CD8-positive, alpha-beta T cell (primary cell): ENCODE measurements at places on chromosomes 5 and 9.

DNA sequence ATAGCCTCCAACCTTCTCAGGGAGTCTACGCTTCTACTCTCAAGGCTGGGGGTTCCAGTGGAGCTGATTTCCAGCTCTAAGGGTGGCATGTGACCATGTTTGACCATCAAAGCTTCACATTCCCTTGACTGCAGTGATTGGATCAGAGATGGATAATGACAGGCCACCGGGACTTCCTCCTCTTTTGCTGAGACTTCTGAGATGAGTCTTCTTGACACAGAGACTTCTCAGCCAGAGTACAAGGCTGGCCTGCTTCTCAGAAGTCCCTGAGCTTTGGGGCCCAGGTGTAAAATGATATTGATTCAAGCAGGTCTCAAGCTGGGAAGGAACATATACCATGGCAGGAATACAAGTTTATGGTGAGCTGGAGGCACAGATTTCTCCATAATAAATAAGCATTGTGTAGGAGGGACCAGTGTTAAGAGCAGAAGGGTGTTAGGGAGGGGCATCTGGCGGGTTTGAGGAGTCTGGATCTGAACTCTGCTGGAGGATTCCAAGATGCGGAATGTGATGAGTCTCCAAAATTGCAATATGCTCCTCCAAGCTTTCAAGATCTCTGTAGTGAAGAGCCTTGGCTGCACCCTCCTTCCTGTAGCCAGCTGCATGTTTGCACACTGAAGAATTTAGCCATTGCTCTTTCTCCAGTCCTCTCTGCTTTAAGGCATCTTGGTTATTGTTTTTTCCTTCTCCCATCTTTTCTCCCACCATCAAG is 41.7 kb upstream of the HSD17B4 start:
- no peak for DNase-seq

GRCh38 chr5:56301069-56301468 is 67.9 kb upstream of the ANKRD55 start:
- no peak for DNase-seq

DNA sequence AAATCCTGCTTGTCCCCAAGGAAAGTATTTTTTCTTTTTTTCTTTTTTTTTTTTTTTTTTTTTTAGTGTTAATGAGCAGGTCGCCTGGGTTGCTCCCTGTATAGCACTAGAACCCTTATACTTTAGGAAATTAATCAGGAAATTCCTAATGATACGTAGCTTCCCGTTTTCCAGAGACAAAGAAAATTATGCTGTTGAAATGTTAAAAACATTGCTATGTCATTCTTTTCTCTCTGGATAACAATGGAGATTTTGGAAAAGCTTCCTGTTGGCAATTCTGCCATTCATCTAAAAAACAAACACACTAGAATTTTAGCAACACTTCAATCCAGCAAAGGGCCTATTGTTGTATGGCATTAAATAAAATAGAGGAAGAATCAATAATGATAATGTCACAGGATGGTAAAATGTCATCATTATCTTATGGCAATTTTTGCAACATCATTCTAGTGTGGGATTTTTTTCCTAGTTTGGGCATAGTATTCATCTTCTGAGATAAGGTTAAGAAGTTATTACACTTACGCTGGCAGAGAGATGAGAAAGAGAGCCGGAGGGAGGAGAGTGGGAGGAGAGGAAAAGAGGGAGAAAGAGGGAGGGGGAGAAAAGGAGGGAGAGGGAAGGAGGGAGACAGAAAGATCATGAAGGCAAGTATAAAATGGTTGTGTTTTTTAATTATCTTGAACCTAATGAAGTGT is 315.8 kb upstream of the PDE4D start:
- DNase-seq: no peak

DNA sequence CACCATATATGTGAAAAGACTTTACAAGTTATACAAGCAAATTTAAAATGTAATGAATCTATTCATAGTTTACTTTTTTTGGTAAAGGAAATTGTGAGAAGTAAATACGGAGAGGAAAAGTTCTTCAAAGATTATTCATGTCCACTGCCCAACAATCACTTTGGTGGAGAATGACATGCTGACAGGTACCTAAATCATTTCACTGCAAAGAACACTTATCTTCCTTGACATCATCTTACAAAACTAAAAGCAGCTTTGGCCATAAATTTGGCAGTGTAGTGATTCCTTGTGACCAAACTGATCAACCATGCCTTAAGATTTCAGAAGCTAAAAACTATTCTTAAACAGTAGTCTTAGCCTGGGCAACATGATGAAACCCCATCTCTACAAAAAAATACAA is 42.5 kb downstream of the GOLPH3 start:
- no peak for DNase-seq

DNA sequence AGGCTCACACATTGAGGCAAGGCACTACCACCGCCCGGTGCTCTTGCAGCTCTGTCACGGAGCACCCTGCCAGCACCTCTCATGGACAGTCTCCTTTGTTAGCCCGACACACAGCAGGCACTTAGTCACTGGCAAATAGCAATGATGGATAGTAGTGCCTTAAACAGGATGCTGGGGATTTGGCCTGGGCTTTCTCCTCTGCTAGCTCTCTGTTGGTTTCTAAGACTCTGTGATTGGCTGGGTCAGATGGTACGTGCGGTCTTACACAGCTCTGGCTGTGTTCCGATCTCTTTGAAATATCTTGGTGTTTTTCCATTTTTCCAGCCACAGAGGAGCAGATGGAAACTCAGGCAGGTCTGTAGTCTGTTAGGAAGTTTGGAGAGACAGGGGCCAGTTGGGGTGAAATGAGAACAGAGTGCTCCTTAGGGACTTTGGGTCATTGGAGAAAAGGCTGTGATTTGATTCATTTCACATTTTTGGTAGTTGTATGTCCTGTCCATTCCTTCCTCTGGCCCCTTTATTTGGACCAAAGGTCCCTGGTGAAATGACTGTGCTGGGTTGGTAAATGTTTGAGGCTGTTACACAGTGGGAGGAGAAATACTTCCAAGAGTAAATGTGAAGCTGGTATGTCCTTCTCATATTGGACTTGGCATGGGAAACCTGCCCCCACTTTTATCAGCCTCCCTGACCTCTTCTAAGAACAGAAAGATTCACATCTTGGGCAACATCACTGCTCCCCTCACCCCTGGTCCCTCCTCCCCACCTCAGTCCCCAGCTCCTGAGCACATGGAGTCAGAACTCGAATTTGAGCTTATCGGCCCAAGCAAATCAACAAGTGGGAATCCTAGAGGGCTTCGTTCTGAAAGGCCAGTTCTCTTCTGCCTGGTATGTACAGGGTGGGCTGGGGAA is 3.4 kb downstream of the SMIM3 start:
- DNase-seq: no peak

GRCh38 chr9:113548221-113549041 is 84.9 kb downstream of the RGS3 start:
- no peak for DNase-seq

DNA sequence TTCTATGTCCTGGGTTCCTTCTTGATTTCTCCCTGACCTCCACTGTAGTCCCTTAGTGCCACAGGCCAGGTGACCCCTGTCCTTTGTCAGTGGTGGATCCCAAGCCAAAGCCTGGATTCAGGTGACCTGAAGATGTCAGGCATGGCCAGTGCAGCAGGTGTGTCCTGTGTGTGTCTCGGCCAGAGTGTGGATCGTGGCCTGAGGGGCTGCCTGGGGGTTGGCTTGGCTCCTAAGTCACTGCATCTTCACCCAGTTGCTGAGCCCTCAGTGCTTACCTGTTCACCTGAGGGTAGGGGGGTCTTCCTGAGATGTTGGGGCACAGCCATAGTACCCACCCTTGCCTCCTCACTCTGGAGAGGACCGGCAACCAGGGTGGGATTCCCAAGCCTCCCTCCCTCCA is 61.8 kb upstream of the PITX1 start:
- DNase-seq: no peak

DNA sequence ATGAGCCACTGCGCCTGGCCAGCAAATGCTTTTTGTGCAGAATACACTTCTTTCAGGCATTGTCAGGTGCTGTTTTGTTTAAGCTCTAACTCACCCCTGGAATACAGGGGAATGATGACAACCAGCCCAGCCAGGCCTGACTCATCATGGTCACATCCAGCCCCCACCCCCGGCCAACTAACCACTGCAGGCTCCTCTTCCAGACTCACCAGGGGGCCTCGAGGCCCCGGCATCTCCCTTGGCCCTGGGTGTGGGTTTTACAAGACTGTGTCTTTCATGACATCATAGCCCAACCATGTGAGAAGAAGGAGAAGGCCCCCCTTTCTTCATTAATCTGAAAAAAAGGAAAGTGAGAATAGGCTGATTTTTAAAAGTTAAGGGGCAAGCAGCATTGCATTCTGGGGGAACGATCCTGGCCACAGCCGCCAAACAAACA is 35.5 kb downstream of the OLFML2A start:
- DNase-seq: no peak

DNA sequence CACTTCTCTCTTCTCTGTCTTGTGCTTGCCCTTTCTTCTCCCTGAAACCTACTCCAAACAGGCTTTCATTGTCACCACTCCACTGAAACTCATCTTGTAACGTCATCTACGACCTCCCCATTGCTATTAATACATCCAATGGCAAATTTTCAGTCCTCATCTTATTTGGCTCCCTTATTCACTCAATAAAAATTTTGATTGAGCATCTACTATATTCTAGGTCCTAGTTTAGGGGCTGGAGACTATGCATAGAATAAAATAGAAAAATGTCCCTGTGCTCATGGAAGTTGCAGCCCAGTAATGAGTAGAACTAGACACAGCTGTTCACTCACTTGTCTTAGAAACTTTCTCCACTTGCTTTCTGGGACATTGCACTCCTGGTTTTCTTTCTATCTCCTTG is 24.9 kb upstream of the FSTL4 start:
- no peak for DNase-seq

DNA sequence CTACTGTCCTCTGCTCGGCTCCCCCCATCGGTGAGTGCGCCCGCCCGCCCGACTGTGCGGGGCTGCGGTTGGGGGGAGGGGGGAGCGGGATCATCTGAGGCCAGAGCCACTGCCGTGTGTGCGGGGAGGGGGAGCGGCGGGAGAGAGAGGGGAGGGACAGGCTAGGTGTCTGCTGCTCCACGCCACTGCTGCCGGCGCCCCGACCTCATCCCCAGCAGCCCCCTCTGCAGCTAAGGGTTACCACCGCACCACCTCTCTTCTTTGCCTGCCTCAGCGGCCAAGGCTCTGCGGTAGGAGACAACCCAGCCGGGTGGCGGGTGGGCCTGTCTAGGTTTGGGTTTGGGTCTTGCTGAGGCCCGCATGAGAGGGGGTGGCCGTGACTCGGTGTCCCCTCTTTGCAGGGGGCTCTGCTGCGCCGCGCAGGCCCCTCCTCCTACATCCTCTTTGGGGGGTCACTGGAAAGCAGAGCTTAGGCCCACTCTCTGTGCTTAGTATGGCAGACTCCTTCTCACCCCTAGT is 670 bp upstream of the PURA start:
- DNase-seq: no peak

DNA sequence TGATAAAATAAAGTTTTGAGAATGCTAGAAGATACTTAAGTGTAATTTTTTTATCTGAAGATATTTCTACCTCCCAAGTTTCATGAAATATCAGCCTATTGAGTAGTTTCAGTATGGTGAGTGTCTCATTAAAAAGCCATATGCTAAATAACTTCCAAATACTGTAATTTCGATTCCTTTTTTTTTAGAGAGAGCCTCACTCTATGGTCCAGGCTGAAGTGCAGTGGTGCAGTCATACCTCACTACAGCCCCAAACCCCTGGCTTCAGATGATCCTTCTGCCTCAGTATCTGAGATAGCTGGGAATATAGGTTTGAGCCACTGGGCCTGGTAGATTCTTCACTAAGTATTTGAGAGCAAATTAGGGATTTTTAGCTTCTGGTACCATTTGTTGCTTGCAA is 24.5 kb downstream of the CDC42SE2 start:
- no peak for DNase-seq

GRCh38 chr5:3430691-3431090 is 164.9 kb upstream of the IRX1 start:
- no peak for DNase-seq

DNA sequence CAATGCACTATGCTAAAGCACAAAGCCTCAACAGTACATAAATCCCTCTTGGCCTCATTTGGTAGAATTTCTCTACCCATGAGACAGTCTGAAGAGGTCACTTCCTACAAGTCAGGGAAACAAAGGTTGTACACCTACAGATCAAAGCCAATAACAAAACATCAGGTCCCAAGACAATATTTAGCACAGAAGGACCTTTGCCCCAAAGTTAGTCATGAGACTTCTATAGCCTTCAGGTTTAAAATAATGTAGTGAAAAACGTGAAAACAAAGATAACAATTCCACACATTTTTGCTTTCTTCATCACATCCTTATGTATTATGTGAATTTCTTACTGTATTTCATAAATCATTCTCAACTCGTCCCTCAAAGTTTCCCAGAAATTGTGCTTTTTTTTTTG is 15.8 kb downstream of the AFF4 start:
- no peak for DNase-seq

DNA sequence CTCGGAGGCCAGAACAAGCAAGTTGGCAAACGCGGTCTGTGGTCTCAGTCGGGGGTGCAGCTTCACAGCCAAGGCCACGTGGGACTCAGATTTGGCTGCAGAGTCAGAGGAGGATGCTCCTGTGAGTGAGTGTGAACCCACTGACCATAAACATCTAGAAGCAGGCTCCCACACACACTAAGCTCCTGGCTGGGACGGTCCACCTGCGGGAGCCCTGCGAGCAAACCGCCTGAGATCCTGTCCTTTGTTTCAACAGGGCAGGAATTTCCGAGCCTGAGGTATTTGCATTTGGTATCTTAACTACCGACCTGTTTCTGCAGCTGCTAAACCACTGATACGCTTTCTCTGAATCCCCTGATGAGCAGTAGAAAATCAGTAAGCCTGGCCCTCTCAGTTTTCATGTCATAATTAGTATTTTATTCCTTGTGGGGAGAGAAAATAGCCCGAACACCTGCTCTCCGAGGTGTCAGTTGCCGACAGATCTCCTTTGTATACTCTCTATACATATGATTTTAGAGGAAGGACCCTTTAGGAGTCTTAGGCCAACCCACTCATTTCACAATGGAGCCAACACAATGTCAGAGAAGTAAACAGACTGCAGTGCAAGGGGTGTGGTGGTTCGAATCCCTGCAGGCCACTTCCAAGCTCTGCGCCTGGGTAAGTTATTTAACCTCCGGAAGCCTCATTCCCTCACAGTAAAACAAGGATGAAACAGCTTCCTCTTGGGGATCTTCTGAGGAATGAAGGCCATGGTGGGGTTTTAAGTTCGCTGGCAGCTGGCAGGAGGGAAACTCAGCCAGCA is 40.9 kb upstream of the PWWP2A start:
- no peak for DNase-seq

DNA sequence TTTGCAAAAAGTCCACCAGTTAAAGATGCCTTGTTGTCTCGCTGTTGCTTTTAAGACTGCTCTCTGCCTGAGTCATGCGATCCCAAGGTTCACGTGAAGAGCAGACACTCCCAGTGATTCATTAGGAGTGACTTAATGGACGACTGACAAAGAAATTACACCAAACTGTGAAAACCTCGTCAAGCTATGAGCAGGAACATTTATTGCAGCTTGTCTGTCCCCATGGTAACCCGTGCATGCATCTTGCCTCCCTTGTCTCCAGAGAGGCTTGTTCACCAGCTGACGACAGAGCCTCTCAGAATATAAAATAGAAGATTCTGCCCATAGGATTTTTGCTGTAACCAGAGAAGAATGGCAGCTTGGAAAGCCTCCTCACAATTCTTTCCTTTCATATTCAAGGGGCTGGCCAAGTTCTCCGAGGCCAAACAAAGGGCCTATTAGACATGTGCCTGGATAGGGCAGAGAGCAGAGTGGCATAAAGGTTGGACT is 352.7 kb downstream of the SPOCK1 start:
- no peak for DNase-seq

- DNase-seq: no peak
Observed at GRCh38 chr5:127649018-127649439, at the start of gene CTXN3. TSS of gene CTXN3 (plus strand) at chr5:127649082. CDS start at chr5:127657522, 8,440 bp downstream.
